ENCODE measurements at places on chromosomes 3 and 15.

- no peak for DNase-seq
Measured at GRCh38 chr15:39543651-39544050, 37.2 kb upstream of the THBS1 start.

DNA sequence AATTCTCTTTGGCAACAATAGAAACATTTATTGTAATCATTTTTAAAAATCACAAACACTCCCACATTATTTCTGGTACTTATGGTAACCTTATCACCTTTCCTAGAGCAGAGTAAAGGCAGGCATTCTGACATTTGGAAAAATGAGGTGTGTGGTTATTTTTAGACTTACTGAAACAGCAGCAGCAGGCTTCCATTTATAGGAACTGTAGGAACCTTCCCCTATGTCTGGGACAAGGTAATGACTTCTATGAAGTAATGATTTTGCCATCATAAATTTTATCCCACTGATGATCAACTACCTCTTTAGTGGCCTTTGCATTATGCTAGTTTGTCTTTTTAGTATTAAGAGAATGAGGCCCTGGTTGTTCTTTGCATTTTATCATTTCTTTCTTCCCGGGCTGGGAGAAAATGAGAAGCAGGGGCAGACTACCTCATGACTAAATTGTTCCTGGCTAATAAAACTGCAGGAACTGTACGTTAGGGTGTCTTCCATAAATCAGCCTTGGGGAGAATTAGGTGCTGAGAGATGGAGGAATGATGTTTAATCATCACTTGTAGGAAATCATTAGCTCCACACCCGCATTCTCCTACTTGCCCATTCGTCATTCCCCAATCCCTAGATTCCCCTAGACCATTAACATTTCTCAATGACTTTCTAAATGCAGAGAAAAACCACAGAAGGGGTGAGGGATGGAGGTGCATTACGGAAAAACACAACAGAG lies 680.3 kb downstream of the AGBL1 start:
- no peak for DNase-seq

- no peak for DNase-seq
Measured at GRCh38 chr3:170410428-170411029, 8.1 kb upstream of the CLDN11 start.

GRCh38 chr3:183428447-183429211 lies at the start of gene MCF2L2:
Gene MCF2L2, minus strand, starts transcription at chr3:183428619. Its CDS starts 642 bp downstream, at chr3:183427977.
- no peak for DNase-seq

DNA sequence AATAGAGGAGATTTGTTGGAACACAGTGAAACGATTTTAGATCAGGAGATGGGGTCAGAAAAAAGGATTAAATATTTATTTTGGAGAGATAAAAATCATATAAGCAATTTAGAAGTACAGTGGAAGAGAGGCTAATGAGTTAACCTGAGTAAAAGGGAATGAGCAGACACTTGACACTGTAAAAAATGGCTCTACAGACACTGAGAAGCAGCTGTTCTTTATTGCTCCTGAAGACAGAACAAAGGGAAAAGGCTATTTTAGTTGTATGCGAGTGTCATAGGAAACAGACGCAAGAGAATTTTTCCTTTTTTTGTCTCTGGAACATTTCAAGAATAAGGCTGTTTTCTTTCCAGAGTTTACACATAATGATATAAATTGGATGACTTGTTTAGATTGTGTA lies 34.3 kb downstream of the ASTE1 start:
- DNase-seq, result no peak

DNA sequence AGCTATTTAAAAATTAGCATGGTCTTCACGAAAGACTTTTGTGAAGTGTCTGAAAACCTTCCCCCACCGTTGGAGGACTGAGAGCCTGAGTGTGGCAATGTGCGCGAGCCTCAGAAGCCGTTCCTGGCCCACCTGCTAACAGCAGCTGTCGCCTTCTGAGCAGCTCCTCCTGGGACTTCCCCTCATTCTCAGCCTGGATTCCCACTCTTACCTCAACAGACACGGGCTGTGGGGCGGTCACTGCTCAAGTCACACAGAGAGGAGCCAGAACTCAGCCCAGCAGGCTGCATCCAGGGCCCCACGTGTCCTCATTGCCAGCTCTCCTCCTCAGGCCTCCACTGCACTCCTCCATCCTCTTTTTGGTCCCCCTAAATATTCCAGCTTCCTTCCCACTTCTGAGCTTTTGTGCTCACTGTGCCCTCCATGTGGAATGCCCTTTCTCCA lies 7.8 kb downstream of the DNASE1L3 start:
- no peak for DNase-seq

DNA sequence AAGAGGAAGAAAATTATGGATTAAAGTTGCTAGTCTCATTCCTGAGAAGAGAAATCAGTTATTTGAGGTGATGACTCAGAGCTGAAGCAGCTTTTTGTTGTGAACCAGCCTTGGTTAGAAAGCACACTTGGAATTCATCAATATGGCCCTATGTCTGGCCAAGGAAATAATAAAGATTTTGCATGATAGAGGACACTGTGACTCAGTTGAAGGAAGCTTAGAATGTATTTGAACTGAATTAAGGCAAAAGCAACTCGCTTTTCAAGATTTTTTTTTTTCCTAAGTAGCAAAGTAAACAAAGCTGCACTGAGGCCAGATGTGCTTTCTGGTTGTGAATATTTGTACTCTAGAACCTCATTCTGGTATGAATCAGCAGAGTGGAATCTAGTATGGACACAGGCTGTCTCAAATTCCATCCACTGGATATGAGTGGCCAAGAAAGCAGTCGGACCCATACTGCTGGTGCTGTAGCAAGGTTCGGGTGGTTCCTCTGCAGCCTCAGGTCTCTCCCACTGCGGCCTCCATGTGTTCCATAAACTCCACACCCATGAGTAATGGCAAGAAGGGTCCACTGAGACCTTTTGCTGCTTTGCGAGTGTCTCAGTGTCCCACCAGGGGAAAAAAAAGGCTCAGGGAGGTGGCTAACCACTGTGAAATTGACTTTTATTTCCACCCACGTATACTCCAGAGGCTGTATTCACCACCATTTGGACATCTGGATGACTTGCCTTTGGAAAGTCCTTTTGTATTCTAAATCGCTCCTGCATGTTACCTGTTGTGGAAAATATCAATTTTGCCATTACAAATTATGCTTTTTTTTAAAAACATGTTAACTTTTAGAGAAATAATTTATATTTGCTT lies 53.1 kb downstream of the TGFBR2 start:
- no peak for DNase-seq

DNA sequence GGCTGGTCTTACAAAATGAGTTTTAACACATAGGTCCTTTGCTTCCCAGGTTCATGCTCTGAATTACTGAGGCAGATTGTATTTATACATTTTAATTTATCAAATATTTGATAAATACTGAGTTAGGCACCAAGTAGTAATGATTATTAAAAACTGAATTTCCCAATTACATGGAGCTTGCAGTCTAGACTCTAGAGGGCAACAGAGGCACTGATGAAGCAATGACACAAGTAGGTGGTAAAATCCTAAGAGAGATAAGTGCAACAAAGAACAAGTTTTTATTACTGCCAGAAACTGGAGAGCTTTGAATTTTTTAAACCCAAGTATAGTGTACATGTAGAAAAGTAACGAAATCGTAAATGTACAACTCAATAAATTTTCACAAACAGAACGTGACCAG lies 406.2 kb upstream of the RARB start:
- no peak for DNase-seq

GRCh38 chr15:47363653-47364052 lies 353.7 kb upstream of the SEMA6D start:
- no peak for DNase-seq

- DNase-seq, result no peak
Measured at GRCh38 chr3:48565591-48566400, 2.2 kb upstream of the UCN2 start.

GRCh38 chr3:194621947-194622346 lies 11.3 kb downstream of the TMEM44 start:
- DNase-seq, result no peak

GRCh38 chr3:141000686-141001085 lies 50.5 kb upstream of the SPSB4 start:
- DNase-seq, result no peak

Data from right renal pelvis (tissue), 4 donors.